ENCODE measurements at places on chromosomes 16 and 17.

- DNase-seq: no peak
These were observed 59.8 kb upstream of the NLK start for GRCh38 chr17:27982688-27983087.

GRCh38 chr16:85383836-85384832, 229.0 kb upstream of the GSE1 start:
- no peak for DNase-seq

DNA sequence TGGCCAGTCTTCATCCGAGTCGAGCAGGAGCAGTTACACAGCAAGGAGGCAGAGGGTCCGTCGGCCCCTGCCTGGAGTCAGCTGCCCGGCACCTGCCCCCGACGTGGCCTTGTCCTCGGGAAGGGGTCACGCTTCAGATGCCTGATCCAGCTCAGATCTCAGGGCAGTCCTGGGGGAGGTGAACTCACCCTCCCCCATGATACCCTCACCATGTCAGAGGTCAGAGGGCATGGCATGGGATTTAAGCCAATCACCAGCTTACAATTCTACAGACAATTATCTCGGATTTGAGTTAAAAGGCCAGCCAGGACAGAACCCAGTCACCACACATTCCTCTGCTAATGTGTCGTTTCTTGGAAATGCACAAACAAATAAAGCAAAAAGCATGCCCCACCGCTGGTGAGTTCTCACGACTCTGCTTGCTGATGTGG, 211.3 kb downstream of the FOXL1 start:
- DNase-seq: no peak

DNA sequence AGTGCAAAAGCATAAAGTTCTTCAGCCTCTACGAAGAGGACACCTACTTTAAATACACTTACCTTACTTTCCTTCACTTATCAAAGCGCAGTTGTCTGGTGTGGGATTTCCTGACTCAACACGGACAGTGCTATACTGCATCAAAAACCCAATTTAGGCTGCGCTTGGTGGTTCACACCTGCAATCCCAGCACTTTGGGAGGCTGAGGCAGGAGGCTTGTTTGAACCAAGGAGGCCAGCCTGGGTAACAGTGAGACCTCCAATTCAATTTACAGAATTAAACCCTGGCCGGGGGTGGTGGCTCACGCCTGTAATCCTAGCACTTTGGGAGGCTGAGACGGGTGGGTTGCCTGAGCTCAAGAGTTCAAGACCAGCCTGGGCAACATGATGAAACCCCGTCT, 4.1 kb downstream of the JMJD6 start:
- no peak for DNase-seq

GRCh38 chr16:20821682-20822081, 15.4 kb downstream of the REXO5 start:
- DNase-seq: no peak

DNA sequence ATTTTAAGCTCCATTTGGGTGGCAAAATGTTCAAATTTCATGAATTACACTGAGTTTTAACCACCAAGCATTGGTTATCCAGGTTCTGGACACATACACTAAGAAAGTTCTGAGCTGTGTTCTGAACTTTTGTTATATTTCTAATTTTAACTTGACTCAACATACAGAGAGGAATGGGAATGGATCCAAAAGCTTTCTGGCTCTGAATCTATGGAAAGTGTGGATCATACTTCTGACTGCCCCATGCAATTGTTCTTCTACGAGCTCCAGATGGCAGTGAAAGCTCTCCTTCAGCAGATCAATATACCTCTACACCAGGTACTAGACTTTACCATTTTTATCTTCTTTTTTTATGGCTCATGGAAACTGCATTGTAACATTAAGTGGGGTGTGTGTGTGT, 113.0 kb upstream of the NOG start:
- DNase-seq: no peak

- no peak for DNase-seq
These were observed 70.5 kb downstream of the GAS7 start for GRCh38 chr17:10127819-10128425.

GRCh38 chr17:6780001-6780400, 4.0 kb downstream of the FBXO39 start:
- DNase-seq: no peak

GRCh38 chr17:83204230-83204725, 124.9 kb downstream of the METRNL start:
- peak; percentile 1 for DNase-seq

GRCh38 chr16:17362946-17363345, 107.8 kb downstream of the XYLT1 start:
- DNase-seq: no peak

GRCh38 chr17:27473748-27474609, 17.7 kb downstream of the KSR1 start:
- peak; percentile 85 for DNase-seq

DNA sequence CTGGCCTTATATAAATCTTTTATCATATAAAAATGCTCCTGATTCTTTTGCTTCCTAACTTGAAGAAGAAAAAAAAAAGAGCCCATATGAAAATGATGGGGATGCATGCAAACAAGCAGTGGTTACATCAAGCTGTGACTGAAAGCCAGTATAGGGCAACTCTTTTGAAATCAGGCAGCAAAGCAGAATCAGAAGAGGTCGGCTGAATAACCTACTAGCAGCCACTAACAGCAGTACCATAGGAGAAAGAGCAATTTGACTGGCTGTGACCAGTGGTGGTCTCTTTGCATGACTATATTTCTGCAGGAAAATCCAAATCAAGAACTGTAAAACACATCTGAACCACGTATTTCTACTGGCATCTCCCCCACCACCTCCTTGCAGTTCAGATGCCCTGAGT, 161.9 kb upstream of the C17orf78 start:
- no peak for DNase-seq

DNA sequence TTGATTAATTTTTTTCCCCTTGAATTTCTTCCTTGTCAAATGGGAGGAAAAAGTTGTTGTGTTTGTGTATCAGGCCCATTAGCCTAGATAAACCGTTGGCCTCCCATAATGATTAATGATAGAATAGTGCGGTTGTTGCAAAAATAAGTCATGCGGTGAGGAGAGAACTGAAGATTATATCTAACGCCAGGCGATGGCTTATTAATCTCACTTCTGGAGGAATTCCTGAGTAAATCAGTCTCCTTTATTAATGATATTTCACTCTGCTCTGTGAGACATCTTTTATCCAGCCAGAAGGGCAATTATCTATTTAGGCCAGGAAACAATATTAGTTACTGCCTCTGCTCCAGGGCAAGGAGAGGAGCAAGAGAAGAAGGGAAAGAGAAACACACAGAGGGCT, 107.3 kb downstream of the IRX5 start:
- no peak for DNase-seq

DNA sequence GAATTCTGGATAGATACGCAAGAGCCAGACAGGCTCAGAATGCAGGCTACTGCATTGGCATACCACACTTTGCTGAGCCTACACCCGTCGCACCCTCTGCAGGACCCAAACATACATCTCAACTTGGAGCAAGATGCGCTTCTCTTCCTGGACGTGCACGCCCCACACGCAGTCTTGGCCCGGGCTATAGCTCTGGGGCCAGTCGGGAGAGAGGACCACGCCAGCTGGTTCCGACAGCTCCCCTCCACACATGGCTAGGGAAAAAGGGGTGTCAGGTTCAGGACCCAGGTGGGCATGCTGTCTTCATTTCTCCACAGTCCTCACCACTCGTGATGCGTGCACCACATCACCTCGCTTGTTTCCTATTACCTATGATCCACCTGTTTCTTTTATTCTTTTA, 15.1 kb upstream of the CDIPT start:
- DNase-seq: no peak

DNA sequence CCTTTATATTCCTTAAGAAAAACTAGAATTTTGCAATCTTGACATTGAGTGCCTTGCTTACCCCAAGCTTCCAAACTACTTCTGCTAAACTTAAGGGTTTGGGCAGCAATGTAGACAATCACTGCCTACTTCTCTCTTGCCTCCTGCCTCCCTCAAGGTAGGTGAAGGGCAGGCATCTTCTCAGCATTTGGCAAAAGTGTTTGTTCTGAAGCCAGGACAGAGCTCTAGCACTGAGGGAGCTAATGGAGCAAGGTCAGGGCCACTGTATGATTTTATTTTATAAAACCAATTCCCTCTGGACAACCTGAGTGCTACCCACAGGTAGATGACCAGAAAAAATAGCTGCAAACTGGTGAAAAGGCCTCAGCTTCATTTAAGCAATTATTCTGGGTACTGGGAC, 111.8 kb downstream of the IRX3 start:
- no peak for DNase-seq

DNA sequence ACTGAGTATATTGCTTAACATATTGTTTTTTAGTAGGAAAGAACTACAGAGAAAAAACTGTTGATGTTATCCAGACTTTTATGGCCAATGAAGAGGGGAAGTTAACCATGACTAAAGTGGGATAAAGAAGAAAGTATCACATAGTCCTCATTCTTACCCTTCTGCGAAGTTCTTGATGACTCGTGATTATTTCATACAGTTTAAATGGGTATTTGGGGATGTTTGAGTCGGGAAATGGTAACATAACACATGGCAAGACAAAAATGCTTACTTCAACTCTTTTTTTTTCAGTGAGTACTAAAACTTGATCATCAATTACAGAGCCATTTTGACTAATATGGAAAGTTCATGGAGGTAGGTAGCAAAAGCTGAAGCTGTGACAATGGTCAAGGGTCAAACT, 4.9 kb downstream of the POLG2 start:
- DNase-seq: no peak

DNA sequence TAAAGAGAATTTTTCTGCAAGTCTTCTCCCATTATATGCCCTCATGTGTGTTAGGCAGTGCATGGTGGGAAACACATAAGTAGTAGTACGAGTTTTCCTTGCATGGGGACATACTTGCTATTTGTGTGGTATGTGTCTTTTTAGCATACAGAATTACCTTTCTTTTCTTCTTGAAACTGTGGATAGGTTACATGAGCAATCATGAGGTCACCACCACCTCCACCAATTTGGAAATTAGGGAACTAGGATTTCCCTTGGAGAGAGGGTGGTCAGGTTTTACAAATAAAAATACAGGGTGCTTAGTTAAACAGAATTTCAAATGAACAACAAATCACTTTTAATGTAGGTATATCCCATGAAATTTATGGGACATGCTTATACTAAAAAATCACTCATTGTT, 16.3 kb upstream of the AMZ2 start:
- DNase-seq: no peak

GRCh38 chr17:1604831-1605528, 23.7 kb downstream of the SLC43A2 start:
- DNase-seq: no peak

- no peak for DNase-seq
These were observed 84.4 kb upstream of the RPL38 start for GRCh38 chr17:74119049-74119580.

GRCh38 chr16:65489531-65490023, 367.7 kb upstream of the CDH11 start:
- no peak for DNase-seq

- no peak for DNase-seq
These were observed 35.9 kb upstream of the KSR1 start for GRCh38 chr17:27420211-27420950.

GRCh38 chr17:54891176-54891821, 9.4 kb upstream of the TOM1L1 start:
- no peak for DNase-seq

GRCh38 chr16:53849585-53849984, 145.6 kb downstream of the FTO start:
- no peak for DNase-seq

- peak; percentile 30 for DNase-seq
These were observed 26.4 kb downstream of the LDAF1 start for GRCh38 chr16:21184834-21185233.

DNA sequence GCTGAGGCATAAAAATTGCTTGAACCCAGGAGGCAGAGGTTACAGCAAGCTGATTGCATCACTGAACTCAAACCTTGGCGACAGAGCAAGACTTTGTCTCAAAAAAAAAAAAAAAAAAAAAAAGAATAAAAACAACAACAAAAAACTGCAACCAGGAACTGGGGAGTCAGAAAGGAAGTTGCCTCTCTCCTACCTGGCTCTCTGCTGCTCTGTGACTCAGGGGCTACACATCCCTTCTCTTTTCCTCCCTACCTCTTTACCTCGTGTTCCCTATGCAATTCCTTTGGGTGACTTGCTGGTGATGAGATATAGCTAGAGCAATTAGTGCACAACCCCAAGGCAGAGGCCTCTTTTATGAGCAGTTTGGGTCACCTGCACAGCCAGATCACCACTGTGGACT, 95.9 kb downstream of the ABCC1 start:
- DNase-seq: no peak

- no peak for DNase-seq
These were observed 3.3 kb upstream of the PSMD12 start for GRCh38 chr17:67369676-67370075.

DNA sequence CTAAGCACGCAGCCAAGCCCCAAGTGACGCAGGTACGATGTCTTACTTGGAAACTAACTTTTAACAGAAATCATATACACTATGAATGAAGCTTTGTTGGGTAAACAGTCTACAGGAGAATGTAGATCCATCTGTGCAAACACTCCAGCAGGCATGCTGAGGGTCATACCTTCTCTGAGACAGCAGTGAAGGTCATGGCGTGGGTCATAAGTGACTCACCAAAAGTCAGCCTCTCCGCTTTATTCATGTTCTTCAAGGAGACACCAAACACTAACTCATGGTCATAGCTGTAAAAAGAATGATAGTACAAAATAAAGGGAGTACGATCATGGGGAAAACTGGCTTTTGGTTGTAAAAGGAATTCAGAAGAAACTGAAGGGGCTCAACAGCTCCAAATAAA, 20.6 kb downstream of the BLMH start:
- DNase-seq: no peak

DNA sequence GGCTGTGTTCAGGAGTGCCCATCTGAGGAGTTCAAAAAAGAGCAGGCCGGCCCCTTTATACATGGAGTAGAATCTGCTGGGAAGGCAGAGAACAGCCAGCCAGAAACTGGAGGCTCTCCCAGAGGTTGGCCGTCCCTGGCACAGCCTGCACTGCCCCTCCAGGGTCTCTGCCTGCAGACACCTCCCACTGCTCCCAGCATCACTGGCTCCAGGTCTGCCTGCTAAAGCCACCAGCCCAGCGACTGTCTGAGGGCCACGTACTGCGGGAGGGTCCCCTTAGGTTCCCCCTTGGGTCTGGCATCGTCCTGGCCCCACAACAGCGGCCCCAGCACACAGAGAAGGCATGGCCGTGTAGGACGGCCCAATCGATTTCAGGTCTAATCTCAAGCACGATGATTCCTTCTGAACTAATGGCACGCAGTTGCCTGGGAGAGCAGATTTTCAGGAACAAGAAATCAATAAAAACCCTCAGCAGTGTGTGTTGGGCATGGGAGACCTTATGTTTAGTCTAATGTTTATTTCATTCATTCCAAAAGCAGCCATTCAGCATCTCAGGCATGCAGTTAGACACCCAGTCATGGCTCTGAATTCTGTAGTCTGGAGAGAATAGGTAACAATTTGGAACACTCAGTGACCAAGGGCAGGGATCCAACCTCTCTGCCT, 95.6 kb downstream of the PGS1 start:
- DNase-seq: no peak

- peak; percentile 25 for DNase-seq
These were observed at the start of gene RHBDL1 for GRCh38 chr16:674968-675883. Gene RHBDL1 (plus strand): TSS chr16:675671. CDS start chr16:675791, 120 bp downstream.

DNA sequence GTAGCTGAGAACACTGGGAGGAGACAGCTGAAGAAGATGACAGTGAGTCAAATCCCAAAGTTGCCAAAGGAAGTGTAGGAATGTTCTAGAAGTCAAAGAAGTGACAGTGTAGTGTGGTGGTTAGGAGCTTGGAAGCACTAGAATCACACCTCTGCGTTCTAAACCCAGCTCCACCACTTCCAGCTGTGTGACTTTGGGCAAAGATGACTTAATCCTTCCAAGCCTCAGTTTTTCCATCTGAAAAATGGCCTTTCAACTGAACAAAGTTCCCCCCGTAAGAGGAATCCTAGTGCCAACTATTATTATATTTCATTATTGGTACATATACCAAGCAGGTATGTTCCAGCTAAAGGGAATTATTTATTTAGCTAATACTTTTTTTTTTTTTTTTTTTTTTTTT, 56.0 kb downstream of the IQCK start:
- no peak for DNase-seq
